ENCODE measurements at places on chromosomes 2 and 18. TPM values are rescaled to one million over a fixed set of nuclear protein-coding genes. Genes with fewer than 3 reads are reported as not detected.

The BMP10 gene
- not detected for total RNA-seq

The ERMN gene
- not detected for total RNA-seq

The TUBA4B gene
- 0.56 TPM for total RNA-seq

The TCF23 gene
- not detected for total RNA-seq

The UGGT1 gene
- total RNA-seq: 19.5 TPM

The ST8SIA5 gene
- not detected for total RNA-seq

The APLF gene
- 0.64 TPM for total RNA-seq

The BCL11A gene
- 0.06 TPM for total RNA-seq

The NCKAP5 gene
- total RNA-seq: 1.3 TPM

The TFPI gene
- 56.0 TPM for total RNA-seq

The MAB21L4 gene
- total RNA-seq: not detected

The TMEM198 gene
- total RNA-seq: 1.2 TPM

The MROH2A gene
- 0.10 TPM for total RNA-seq

The UGT1A9 gene
- total RNA-seq: 4.7 TPM

The SLC5A7 gene
- total RNA-seq: not detected

The REG1B gene
- total RNA-seq: not detected

The ABCG8 gene
- not detected for total RNA-seq

The UGT1A8 gene
- not detected for total RNA-seq

The SERPINB10 gene
- not detected for total RNA-seq

The OTX1 gene
- 3.5 TPM for total RNA-seq

The CLHC1 gene
- total RNA-seq: 3.1 TPM

The CPLX4 gene
- total RNA-seq: not detected

The VWC2L gene
- total RNA-seq: not detected

The FOXD4L1 gene
- total RNA-seq: 0.64 TPM

The ALK gene
- not detected for total RNA-seq

The RPE gene
- total RNA-seq: 67.6 TPM

The ASNSD1 gene
- 34.4 TPM for total RNA-seq

The THSD7B gene
- not detected for total RNA-seq

The C2orf78 gene
- total RNA-seq: not detected

The TM4SF20 gene
- 10.7 TPM for total RNA-seq

The IL1B gene
- 0.18 TPM for total RNA-seq

The VAMP8 gene
- total RNA-seq: 14.5 TPM

The COL4A4 gene
- 1.2 TPM for total RNA-seq

The POMC gene
- not detected for total RNA-seq
